RWPE1 (cell line): ENCODE measurements at places on chromosomes 5 and 9.

GRCh38 chr5:75021219-75021618 lies 31.1 kb downstream of the GCNT4 start:
- no peak for DNase-seq

- DNase-seq: no peak
Measured at GRCh38 chr9:34653151-34654072, 1.4 kb downstream of the IL11RA start.

- DNase-seq: no peak
Measured at GRCh38 chr5:172445866-172446265, 8.5 kb downstream of the SH3PXD2B start.

DNA sequence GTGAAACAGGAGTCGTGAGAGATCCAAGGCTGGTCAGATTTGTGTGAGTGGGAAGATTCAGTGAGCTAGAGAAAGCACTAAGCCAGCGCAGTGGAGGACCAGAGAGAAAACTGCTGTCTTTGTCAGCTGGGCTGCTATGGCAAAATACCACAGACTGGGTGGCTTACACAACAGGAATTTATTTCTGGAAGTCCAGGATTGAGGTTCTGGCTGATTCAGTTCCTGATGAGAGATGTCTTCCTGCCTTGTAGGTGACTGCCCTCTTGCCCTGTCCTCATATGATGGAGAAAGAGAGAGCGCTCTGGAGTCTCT lies 24.2 kb upstream of the ANKRD33B start:
- no peak for DNase-seq

- DNase-seq: no peak
Measured at GRCh38 chr9:109828254-109828653, 48.3 kb downstream of the PALM2AKAP2 start.

DNA sequence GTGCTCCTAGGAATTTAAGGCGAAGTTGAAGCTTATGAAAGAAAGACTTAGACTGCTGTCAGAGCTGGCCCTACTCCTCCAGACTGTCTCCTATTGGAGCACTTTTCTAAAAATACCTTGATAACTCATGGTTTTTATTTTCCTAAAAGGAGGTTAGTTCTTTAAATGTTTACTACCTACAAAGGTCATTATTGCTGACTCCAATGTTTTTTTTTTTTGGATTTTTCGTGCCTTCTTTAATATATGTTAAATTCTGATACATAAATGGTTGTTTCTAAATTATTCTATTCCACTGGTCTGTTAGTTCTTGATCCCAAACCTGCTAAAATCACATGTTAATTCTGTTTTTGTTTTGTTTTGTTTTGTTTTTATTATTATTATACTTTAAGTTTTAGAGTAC lies 227.6 kb upstream of the FTMT start:
- no peak for DNase-seq

DNA sequence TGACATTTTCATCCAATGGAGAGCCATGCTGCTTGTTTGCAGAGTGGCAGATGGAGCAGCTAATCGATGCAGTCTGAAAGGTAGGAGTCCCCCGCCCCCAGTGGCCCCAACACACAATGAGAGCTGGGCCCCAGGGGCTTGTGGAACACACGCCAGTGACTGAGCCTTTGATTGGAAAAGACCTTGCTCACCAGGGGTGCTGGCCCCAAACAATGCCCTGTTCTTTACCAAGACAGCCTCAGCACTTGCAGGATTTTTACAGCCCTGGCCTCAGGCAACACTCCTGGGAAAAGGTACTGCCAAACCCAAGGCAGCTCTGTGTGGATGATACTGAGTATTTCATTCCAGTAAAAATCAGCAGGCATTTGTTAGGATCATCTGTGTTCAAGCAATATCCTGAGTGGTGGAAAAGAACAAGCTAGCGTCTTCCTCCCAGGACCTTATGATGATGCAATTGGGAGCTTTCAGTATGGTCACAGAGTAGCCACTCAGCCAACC lies 276.8 kb upstream of the CLINT1 start:
- DNase-seq: no peak

- no peak for DNase-seq
Measured at GRCh38 chr5:157570531-157571200, 4.9 kb downstream of the ADAM19 start.

DNA sequence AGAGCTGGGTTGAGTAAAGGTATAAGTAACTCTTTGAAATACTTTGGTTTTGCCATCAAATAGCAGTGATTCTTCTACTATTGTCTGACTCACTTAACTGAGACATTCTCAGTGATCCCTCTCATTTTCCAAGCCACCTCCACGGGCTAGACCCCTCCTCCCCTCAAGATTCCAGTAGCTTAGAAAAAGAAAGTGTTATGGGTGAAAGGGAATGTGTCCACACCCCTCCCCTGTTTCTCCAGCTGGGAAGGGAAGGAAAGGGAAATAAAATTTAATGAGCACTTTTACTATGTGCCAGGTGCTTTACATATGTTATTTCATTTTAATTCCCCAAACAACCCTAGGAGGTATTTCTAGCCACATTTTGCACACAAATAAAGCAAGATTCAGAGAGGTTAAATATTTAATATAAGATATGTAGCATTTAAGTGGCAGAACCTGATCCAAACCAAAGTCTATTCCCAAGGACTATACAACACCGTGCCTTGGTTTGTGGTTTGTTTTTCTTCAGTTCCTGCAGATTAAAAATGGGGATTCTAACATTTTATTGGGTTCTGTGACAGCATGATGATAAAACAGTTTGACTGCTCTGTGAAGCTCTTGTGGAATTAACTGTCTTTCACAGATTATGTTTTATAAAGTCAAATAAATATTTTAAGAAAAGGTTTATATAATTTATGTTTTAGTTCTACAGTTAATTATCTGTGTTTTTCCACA lies 135.9 kb downstream of the ZSWIM6 start:
- peak; percentile 25 for DNase-seq

DNA sequence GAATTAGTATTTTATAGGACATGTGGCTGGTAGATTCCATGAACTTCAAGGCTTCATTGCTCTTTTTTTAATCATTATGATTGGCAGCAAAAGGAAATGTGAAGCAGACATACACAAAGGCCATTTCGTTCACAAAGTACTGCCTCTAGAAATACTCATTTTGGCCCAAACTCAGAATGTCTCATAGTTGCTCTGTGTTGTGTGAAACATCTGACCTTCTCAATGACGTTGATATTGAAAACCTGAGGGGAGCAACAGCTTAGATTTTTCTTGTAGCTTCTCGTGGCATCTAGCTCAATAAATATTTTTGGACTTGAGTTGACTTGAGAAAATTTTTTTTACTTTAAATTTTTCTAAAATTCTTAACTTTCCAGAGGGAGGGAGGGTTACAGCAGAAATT lies 12.4 kb downstream of the KCNV2 start:
- no peak for DNase-seq

GRCh38 chr5:31630931-31631330 lies 8.0 kb upstream of the PDZD2 start:
- DNase-seq: no peak

DNA sequence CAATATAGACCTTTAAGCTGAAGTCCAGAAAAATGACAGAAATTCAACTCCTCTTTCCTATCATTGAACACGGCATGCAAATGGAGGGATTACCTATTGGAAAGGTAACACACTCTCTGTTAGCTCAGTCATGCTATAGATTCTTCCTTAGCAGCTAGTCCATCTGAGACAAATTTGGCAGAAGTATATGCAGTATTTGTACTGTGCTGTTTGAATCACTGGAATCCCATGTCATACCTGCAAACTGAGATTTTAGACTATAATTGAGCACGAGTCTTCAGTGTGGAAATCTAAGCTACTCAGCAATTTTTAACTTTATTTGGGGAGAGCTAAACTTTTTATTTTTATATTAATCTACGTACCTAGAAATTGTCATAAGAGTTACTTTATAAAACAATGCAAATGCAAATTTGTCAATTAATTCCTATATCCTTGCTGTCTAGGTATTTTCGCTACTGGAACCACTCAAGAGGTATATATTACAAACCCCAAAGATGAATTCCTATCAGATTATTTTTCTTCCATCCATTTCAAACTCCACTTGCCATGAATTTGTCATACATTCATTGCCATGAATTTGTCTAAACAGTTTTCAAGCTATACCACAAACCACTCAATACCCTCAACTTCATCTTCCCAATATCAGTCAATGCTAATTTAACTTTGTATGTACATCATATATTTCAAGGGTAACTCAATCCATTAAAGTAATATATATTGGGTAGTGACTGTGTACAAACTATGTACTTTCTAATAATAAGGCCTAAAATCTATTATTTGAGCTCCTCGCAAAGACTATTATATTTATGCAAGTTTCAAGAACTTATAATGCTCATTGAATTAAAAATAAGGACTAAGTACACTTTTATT lies 224.8 kb downstream of the MEF2C start:
- no peak for DNase-seq

GRCh38 chr5:114418176-114419066 lies 56.6 kb downstream of the KCNN2 start:
- DNase-seq: no peak

DNA sequence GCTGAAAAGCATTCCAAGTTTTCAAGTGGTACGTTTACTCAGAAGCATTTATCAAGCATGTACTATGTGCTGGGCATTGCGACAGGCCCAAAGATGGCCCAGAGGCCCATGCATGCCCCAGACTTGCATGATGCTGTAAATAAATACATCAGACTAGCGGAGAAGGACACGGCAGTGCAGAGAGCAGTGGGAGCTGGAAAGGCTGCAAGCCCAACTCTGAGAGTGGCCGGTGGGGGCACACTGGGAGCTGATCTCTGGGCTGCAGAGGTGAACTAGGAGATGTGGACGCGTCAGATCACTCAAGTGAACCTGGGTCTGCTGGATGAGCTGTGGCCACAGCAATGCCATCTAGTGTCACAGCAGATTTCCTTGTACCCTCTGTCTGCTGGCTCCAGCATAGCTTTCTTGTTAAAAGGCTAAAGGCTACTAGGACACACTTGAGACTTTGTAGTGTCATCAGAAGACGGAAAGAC lies 246.9 kb downstream of the FANCC start:
- no peak for DNase-seq

DNA sequence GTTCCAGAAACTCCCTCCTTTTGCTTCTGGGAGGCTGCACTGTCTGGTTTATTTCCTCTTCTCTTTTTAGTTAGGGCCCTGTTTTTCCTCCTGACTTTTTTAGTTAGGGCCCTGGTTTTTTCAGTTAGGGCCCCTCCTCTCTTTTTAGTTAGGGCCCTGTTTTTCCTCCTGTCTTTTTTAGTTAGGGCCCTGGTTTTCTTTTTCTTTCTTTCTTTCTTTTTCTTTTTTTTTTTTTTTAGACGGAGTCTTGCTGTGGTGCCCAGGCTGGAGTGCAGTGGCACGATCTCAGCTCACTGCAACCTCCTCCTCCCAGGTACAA lies 15.1 kb downstream of the GSN start:
- no peak for DNase-seq

- DNase-seq: no peak
Measured at GRCh38 chr9:16033921-16034691, 481.3 kb downstream of the CCDC171 start.

- DNase-seq: no peak
Measured at GRCh38 chr9:10144355-10144754, 468.4 kb downstream of the PTPRD start.

DNA sequence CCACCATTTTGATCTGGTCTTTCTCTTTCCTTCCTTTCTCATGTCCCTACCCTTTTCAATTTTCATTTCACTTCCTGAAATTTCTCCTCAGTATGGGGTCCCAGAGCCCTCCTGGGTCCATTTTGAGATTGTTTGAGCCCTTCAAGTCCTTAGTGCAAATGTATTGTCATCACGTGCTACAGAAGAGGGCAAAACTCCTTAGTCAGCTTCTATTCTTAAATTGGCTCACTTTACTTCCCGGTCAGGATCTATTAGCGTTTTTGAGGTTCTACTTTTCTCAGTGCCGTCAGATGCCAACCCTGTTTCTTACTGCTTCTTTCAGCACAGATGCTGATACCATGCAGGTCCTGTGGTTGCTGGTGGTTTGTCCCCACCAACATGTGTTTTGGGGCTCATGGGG lies 5.9 kb downstream of the ATG12 start:
- no peak for DNase-seq

DNA sequence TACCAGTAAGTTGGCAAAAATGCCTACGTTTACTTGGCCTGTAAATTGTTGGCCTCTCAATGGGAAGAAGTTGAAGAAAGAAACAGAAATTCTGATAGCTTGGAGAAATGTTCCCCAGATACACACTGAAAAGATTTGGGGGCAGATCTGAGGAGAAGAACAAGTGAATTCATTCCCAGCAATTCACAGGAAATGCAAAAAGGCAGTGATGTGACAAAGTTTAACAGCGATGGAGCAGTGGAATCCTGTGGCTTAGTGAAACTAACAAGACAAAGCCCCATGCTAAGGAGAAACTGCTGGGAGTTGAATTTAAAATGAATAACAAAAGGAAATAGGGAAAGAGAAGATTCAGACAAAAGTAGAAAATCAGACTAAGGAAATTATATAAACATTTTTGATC lies 213.2 kb upstream of the EDIL3 start:
- no peak for DNase-seq

DNA sequence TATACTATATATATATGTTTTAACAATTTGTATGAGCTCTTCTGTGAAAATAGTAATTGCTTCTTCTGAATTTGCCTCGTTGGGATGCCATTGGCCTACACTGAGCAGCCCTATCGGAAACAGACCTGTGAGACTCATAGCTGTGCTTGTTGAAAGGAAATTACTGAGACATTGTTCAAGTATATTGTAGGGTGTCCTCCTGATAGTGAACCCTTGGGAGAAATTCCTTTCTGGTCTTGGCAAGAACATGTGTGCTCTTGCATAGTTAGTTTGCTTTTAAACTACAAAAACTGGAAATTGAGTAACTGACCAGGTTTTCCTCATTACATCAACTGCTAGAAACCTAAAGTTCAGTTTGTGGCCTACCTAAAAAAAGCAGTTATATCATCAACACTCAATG lies 160.9 kb downstream of the LURAP1L start:
- no peak for DNase-seq

- no peak for DNase-seq
Measured at GRCh38 chr5:83931969-83932368, 211.3 kb upstream of the HAPLN1 start.

- no peak for DNase-seq
Measured at GRCh38 chr5:136015003-136015375, 13.8 kb upstream of the TGFBI start.

GRCh38 chr5:56346741-56347535 lies 113.8 kb upstream of the ANKRD55 start:
- peak; percentile 85 for DNase-seq

DNA sequence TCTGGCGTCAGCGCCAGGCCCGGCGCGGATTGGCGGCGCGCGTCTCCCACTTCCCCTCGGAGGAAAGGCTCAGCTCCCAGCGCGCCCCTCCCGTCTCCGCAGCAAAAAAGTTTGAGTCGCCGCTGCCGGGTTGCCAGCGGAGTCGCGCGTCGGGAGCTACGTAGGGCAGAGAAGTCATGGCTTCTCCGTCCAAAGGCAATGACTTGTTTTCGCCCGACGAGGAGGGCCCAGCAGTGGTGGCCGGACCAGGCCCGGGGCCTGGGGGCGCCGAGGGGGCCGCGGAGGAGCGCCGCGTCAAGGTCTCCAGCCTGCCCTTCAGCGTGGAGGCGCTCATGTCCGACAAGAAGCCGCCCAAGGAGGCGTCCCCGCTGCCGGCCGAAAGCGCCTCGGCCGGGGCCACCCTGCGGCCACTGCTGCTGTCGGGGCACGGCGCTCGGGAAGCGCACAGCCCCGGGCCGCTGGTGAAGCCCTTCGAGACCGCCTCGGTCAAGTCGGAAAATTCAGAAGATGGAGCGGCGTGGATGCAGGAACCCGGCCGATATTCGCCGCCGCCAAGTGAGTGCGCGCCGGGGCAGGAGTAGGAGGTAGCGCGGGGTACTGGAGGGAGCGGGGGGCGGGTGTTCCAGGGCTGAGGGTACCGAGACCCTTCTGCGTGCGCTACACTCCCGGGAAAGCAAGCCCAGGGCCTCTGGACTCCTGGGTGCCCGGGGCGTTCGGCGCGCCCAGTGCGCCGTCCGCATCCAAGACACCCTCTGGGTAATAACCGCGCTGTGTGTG lies at the start of gene MSX2:
Gene MSX2, plus strand, starts transcription at position 99 of the 777 bp plus-strand sequence. Its CDS starts 78 bp downstream, at position 177.
- DNase-seq: peak; percentile 100
